ENCODE measurements at places on chromosomes 5 and 9.
A peak's percentile ranks its signal among the peaks of the same experiment; 100 is the strongest.

GRCh38 chr9:24561957-24562356, 16.3 kb upstream of the IZUMO3 start:
- no peak overlapping the region for H3K4me3 ChIP-seq
- DNase-seq, result no peak
- H3K27me3 ChIP-seq, result no peaks in the 10 kb centered on the region

GRCh38 chr5:38447056-38447455, 109.4 kb downstream of the LIFR start:
- H3K27ac ChIP-seq, result no peak overlapping the region
- DNase-seq, result no peak
- H3K36me3 ChIP-seq, result no peaks in the 10 kb centered on the region

DNA sequence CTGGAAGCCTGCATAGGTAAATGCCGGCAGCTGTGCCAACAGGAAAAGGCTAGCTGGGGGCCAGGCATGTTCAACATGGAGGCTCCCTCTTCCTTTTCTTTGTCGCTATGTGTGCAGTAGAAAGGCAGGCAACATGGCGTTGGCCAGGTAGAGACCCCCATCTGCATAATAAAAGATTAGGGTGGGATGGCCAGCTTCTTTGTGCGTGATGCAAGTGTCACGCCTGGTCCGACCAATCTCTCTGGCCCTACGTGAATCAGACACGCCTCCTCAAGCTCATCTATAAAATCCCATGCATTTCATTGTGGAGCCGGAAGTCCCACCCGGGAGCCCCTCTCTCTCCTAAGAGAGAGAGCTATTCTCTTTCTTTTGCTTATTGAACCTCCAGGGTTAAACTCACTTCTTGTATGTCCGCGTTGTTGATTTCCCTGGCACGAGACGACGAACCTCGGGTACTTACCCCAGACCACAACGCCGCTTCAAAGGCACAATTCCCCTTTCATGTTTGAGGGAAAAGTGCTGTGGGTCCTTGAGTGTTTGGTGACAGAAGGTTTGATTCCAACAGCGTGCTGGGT, 25.0 kb upstream of the C5orf47 start:
- no peaks in the 10 kb centered on the region for H3K27me3 ChIP-seq
- no peaks in the 10 kb centered on the region for H3K4me1 ChIP-seq
- peak; percentile 16 for DNase-seq
- no peaks in the 10 kb centered on the region for H3K36me3 ChIP-seq
- H3K27ac ChIP-seq, result no peak overlapping the region

DNA sequence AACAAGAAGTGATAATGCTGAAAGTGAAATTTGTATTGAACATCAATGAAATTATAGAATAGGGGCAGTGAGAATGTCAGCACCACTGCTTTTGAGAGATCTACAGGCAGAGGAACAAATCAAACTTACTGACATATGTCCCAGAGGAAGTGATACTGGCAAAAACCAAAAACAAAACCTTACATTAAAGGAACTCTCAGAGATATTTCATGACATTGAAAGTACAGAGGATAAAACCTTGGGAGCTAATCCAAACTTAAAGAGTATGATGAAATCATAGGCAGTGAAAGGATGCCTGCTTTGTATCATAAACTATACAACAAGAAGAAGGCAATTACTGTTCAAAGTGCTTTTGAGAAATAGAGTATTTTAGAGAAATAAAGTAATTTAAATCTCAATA, 90.4 kb upstream of the SV2C start:
- no peaks in the 10 kb centered on the region for H3K27me3 ChIP-seq
- H3K36me3 ChIP-seq, result no peaks in the 10 kb centered on the region
- no peak for DNase-seq

GRCh38 chr9:2389404-2389803, 232.2 kb upstream of the VLDLR start:
- no peaks in the 10 kb centered on the region for H3K27me3 ChIP-seq
- no peaks in the 10 kb centered on the region for H3K36me3 ChIP-seq
- H3K27ac ChIP-seq, result no peak overlapping the region
- no peak for DNase-seq

DNA sequence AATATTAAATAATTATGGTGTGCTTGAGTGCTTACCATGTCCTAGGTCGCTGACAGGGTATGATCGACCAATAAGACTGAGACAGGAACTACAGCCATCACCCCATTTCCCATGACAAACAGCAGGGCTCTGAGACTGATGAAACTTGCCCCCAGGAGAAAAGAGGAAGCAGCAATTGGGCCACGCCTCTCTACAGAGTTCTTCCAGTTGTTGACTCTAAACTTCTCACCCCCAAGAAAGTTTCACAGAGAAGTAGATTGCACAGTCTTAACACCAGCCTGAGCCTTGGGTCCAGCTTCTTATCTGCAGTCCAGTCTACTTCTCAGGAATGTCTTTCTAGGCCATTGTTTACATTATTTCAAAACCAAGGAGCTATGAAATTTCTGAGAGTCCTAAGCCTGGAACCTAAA, 182.2 kb upstream of the ANKRD55 start:
- peaks cover 2% of the 10 kb centered on the region for H3K4me1 ChIP-seq
- H3K27me3 ChIP-seq, result no peaks in the 10 kb centered on the region
- no peak overlapping the region for H3K4me3 ChIP-seq

- peak; percentile 24 for DNase-seq
- no peak overlapping the region for H3K27ac ChIP-seq
- no peaks in the 10 kb centered on the region for H3K27me3 ChIP-seq
- H3K36me3 ChIP-seq, result no peaks in the 10 kb centered on the region
- H3K4me3 ChIP-seq, result no peak overlapping the region
These were observed 133.1 kb upstream of the SPDL1 start for GRCh38 chr5:169450464-169450863.

DNA sequence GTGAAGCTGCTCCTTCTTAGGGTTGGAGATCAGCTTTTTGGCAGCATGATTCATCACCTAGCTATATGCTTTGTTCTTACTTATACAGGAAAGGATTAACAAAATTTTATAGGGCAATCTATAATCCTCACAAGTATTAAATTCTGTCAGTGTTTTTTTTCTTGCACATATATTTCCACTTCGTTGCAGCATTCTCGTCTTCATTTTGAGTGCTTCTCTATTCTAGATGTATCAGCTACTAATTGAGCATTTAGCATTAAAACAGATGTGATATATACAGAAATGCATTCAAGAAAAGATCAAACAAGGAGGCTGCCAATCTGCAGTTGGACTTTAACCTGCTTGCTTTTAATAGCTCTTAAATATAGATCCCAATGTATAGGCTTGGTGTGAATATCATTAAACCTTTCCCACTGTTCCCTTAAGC, 3.6 kb upstream of the CTXN3 start:
- H3K27ac ChIP-seq, result no peak overlapping the region
- no peak for DNase-seq
- H3K4me3 ChIP-seq, result no peak overlapping the region
- H3K4me1 ChIP-seq, result no peaks in the 10 kb centered on the region

DNA sequence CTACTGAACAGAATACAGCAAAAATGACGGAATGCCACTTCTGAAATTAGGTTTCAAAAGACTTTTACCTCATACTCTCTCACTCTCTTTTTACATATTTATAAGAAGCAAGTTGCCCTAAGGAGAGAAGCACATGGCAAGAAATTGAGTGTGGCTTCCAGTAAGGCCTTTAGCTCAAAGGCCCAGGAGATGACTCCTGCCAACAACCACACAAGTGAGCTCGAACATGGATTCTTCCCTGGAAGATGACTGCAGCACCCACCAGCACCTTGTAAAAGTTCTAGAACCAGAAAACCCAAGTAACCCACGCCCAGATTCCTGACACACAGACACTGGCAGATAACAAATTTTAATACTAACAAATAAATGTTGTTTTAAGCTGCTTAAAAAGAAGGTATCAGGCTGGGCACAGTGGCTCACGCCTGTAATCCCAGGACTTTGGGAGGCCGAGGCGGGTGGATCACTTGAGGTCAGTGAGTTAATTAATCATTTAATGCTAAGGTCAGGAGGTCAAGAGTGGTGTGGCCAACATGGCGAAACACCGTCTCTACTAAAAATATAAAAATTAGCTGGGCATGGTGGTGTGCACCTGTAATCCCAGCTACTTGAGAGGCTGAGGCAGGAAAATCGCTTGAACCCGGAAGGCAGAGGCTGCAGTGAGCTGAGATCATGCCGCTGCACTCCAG, 17.0 kb downstream of the PTBP3 start:
- no peaks in the 10 kb centered on the region for H3K36me3 ChIP-seq
- no peak for DNase-seq
- no peaks in the 10 kb centered on the region for H3K27me3 ChIP-seq
- no peak overlapping the region for H3K27ac ChIP-seq
- no peaks in the 10 kb centered on the region for H3K4me1 ChIP-seq

- no peaks in the 10 kb centered on the region for H3K36me3 ChIP-seq
- H3K27me3 ChIP-seq, result no peaks in the 10 kb centered on the region
These were observed 83.2 kb upstream of the PAPPA start for GRCh38 chr9:116070256-116070914.

DNA sequence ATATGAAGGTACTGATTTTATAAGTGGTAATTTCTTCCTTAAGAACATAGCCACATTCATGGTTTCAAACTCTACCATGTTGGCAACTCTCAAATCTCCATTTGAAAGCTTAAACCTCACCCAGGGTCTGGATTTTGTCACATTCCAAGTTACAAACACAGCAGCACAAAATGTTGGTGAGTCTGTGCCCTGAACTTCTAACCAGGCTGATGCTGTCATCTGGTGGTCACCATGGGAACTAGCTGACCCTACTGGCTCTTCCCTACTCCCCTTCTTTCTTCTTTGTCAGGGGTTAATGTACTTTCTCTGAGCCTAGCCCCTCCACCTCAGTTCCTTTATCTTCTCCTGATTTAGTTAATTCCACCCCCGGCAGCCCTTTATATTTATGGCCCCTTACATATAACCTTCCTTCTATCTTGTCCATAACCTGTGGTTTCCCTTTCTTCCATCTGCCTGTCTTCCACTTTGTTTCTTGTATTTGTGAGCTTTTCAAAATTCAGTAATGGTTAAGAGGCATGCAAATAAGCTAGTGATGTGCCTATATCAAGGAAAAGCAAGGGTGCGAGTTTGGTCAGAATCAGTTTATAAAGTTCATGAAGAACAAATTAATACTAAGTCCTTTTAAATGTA, 35.9 kb downstream of the TGFBR1 start:
- H3K27ac ChIP-seq, result no peak overlapping the region
- peak; percentile 47 for DNase-seq
- no peaks in the 10 kb centered on the region for H3K27me3 ChIP-seq
- no peak overlapping the region for H3K4me3 ChIP-seq
- no peaks in the 10 kb centered on the region for H3K4me1 ChIP-seq

GRCh38 chr9:35277171-35277520, 115.3 kb downstream of the UNC13B start:
- H3K4me1 ChIP-seq, result peaks cover 2% of the 10 kb centered on the region
- no peaks in the 10 kb centered on the region for H3K36me3 ChIP-seq
- no peaks in the 10 kb centered on the region for H3K27me3 ChIP-seq
- DNase-seq, result peak; percentile 46

GRCh38 chr5:158074992-158075769, 216.2 kb upstream of the CLINT1 start:
- peak; percentile 71 for DNase-seq
- peaks cover 6% of the 10 kb centered on the region for H3K4me1 ChIP-seq
- H3K27ac ChIP-seq, result peak overlapping the region; percentile 53
- H3K36me3 ChIP-seq, result no peaks in the 10 kb centered on the region

DNA sequence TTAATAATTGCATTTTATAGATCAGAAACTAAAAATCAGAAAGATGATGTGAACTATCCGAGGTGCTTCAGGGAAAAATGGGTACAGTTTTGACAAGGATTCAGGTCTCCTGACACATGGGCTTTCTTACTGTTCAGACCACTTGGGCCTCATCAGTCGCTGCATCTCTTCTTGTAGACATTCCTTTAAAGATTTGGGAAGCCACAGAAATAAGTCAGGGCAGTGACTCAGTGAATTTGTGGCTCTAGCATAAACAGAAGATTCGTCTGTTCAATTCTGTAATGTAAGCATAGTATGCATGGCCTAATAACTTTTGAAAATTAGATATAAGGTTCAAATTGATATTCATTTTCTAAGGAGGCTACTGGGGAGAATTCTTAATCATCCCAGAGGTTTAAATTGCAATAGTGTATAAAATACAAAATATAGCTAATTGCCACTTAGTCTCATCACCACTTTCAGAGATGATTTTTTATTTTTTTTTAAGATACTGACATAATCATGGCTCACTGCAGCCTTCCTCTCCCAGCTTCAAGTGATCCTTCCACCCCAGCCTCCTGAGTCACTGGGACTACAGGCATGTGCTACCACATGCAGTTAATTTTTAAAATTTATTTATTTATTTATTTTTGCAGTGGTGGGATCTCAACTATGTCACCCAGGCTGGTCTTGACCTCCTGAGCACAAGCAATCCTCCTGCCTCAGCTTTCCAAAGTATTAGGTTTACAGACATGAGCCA, 48.9 kb downstream of the RASEF start:
- H3K27ac ChIP-seq, result peak overlapping the region; percentile 28
- no peaks in the 10 kb centered on the region for H3K36me3 ChIP-seq
- DNase-seq, result peak; percentile 96

GRCh38 chr5:37075399-37075950, 173.7 kb downstream of the CPLANE1 start:
- no peaks in the 10 kb centered on the region for H3K36me3 ChIP-seq
- no peak for DNase-seq
- H3K4me1 ChIP-seq, result no peaks in the 10 kb centered on the region
- H3K4me3 ChIP-seq, result no peak overlapping the region
- H3K27me3 ChIP-seq, result no peaks in the 10 kb centered on the region
- no peak overlapping the region for H3K27ac ChIP-seq

GRCh38 chr5:169333518-169333917, 32.6 kb upstream of the SLIT3 start:
- no peak overlapping the region for H3K27ac ChIP-seq
- no peaks in the 10 kb centered on the region for H3K4me1 ChIP-seq
- DNase-seq, result no peak
- H3K4me3 ChIP-seq, result no peak overlapping the region

DNA sequence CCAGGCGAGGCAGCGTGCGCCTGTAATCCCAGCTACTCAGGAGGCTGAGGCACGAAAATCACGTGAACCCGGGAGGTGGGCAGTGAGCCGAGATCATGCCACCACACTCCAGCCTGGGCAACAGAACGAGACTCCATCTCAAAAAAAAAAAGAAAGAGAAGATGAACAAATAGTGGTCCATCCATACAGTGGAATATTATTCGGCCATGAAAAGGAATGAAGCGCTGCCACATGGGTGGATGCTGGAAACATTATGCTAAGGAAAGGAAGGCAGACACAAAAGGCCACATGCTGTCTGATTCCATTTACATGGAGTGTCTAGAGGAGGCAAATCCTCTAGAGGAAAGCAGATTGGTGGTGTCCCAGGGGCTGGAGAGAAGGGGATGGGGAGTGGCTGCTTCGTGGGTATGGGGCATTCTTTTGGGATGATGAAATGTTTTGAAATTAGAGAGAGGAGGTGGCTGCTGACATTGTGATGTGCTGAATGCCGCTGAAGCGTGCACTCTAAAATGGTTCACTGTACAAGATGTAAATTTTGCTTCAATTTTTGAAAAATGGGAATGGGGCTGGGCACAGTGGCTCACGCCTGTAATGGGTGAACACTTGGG, 17.0 kb downstream of the PLPP7 start:
- no peaks in the 10 kb centered on the region for H3K4me1 ChIP-seq
- DNase-seq, result no peak
- H3K27ac ChIP-seq, result no peak overlapping the region
- no peaks in the 10 kb centered on the region for H3K27me3 ChIP-seq
- no peaks in the 10 kb centered on the region for H3K36me3 ChIP-seq
- no peak overlapping the region for H3K4me3 ChIP-seq

All from fibroblast of lung (primary cell).